ENCODE measurements at places on chromosomes 13 and 19. TPM values are rescaled to one million over a fixed set of nuclear protein-coding genes. Genes with fewer than 3 reads are reported as not detected.

IRS2 gene
- total RNA-seq = 3.0 TPM

CTXN1 gene
- 1.9 TPM for total RNA-seq

ITGBL1 gene
- total RNA-seq = 285 TPM

TTC9B gene
- not detected for total RNA-seq

CPB2 gene
- not detected for total RNA-seq

MEF2B gene
- total RNA-seq = 0.14 TPM

TMEM59L gene
- total RNA-seq = 1.00 TPM

RAB8A gene
- total RNA-seq = 74.8 TPM

ZNF134 gene
- 18.8 TPM for total RNA-seq

RDH8 gene
- total RNA-seq = not detected

FAM216B gene
- total RNA-seq = 0.09 TPM

All from smooth muscle cell of bladder (primary cell).